ENCODE measurements at places on chromosomes 3 and 15.

DNA sequence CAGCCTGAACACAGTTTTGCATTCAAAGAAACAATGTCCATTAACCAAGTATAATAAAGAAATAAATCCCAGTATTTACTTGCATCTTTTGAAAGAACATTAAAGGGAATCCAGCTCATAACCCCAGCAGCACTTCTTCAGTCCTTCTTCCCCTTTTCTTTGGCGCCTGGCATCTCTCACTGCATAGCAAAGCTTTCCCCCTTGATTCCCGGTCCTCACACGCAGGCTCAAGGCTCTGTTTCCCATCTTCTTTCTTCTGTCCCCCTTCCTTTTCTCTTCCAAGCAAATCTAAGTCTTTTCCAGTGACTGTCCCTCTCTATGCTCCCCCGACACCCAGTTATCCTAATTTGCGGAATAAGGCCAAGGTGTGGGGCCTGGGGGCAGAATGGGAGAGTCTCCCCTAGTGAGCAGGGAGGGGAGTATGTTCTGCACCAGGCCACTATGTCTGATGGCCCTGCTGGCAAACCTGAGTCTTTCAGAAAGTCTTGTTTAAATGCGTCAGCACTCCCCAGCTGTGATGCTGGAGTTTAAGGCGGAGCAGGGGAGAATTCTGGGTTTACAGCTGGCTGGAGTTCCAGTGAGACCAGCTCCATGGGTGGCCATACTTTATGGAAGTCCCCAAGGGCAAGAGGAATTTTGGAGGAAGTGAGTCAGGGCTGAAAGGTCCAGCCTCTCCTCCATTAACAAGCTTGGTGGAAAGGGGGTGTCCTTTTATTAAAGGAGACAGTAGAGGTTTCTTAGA is 42.1 kb downstream of the GOLGA6A start:
- no peak for DNase-seq

- DNase-seq = no peak
Measured at GRCh38 chr15:88218557-88219221, 37.9 kb downstream of the NTRK3 start.

DNA sequence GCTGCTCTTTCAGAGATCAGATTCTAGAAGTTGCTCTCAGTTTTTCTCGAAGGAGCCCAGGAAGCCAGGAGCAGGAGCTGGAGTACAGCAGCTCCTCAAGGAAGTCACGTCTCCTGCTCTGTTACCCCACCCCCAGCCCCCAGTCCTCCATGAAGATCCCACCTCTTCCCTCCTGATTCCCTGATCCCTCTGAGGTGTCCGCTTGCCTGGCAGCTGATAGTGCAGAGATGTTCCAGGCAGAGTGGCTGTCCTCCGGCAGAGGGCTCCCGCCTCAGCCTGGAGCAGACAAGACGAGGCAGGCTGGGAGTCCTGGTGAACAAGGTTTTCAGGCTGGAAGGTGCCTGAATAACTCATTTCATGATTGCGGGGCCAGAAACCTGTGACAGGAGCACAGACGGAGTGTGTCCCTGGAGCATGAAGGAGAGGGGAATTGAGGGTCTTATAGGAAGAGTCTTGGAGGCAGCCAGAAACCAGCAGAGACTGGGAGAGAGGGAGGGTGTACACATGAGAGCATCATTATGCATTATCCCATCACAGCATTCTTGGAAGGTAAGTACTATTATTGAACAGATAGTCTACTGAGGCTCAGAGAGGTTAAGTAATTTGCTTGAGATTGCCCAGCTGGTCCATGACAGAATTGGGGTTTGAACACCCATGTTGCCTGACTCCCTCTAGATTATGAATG is 1.2 kb downstream of the HRH1 start:
- DNase-seq = no peak

- DNase-seq = no peak
Measured at GRCh38 chr15:57890878-57891277, 174.6 kb downstream of the ALDH1A2 start.

- DNase-seq = no peak
Measured at GRCh38 chr3:152174876-152175527, 93.7 kb upstream of the MBNL1 start.

DNA sequence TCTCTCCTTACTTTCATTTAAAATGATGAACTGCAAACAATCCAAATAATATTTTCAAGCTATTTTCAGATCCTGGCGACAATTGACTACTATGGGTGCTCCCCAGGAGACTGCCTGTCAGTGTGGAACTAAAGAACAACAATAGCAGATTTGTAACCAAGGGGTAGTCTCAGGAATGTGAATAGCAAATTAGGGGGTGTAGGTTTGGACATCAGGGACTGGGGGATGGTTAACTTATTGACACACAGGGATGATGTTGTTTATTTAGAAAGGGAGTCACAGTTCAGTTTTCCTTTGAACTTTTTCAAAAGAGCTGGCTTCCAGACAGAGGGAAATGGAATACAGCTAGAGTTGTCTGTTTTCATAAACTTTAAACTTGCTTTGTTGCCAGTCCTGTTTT is 229.8 kb downstream of the LRTM1 start:
- no peak for DNase-seq

DNA sequence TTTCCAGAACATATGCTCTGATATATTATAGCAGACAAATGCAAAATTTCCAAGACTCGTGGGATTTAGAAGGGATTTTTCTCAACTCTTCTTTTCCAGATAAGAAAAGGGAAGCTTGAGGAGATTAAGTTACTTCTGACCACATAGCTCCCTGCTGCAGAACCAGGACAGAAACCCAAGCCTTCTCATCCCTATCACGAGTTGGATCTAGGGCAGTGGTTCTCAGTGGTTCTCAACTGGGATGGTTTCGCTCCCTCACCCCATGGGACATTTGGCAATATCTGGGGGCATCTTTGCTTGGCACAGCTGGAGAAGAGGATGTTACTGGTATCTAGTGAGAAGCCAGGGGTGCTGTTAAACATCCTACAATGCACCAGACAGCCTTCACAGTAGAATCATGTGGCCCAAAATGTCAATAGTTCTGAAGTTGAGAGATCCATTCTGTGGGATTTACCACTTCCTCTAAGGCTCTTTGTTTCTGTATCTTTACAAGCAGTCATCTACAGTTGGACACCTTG is 64.2 kb downstream of the LIPC start:
- no peak for DNase-seq

DNA sequence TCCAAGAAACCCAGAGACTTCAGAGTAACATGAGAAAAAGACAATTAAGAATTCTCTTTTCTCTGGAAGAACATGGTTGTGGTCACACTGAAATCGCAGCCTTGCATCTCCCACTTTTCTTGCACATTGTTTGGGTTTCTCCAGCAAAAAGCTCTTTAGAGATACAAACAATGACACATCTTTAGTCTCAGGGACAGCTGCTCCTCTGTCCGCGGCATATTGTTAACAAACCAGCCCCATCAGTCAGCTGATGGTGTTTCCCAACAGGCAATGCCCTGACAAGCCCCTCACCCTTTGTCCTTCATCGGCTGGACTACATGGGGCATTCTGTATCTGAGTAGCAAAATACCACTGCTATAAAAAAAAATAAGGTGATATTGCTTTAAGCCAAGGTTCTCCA is 53.4 kb downstream of the UMPS start:
- no peak for DNase-seq
